ENCODE measurements at places on chromosomes 3 and 15. TPM values are rescaled to one million over a fixed set of nuclear protein-coding genes. Genes with fewer than 3 reads are reported as not detected.

RABL3 gene
- 16.9 TPM for polyA plus RNA-seq

CCDC80 gene
- polyA plus RNA-seq = 67.9 TPM

GP5 gene
- polyA plus RNA-seq = 0.35 TPM

GOLGA8K gene
- polyA plus RNA-seq = 1.9 TPM

DNA sequence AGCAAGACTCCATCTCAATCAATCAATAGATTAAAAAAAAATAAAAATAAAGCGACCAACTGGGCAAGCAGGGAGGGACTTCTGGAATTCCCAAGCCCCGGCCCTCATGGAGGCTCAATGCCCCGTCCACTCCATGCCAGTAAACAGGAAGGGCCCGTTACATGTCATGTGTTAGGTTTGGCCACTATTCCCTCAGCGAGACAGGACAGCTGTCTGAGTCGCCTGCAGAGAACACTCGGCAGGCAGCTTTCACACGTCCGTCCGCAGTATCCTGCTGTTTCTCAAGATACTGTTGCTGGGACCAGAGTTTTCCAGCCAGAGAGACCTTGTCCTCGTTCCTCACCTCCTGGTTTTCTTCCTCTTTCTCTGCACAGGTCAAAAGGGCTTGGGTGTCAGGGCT lies 18.0 kb downstream of the TMEM44 start:
- DNase-seq = no peak

- no peak for DNase-seq
Observed at GRCh38 chr15:100183921-100184495, 157.8 kb downstream of the ADAMTS17 start.

GRCh38 chr15:63605816-63606215 lies 8.6 kb downstream of the FBXL22 start:
- DNase-seq = no peak

DNA sequence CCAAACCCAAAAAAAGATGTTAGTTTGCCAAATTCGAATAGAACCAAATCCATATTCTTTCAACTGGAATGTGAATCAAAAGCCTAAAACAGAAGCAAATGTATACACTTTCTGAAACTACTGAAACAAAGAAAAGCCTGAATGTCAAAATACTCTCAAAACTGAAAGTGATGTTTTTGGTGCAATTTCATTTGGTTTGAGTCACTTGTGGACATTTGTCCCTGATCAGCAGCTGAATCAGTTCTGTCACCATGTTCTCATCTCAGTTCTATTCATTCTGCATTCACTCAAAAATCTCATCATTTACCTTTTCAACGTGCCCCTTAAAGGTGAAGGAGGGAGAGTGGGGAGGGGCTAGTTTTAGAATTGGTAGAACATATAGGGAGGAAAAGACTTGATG lies 266.8 kb downstream of the ABHD5 start:
- no peak for DNase-seq
